ENCODE measurements at places on chromosomes 7 and 10.

GRCh38 chr7:130356121-130356875 lies 11.7 kb downstream of the CPA5 start:
- DNase-seq = peak; percentile 77

GRCh38 chr7:130936202-130936931 lies 202.4 kb upstream of the KLF14 start:
- no peak for DNase-seq

GRCh38 chr7:80711531-80711930 lies 73.1 kb downstream of the CD36 start:
- DNase-seq = peak; percentile 6

DNA sequence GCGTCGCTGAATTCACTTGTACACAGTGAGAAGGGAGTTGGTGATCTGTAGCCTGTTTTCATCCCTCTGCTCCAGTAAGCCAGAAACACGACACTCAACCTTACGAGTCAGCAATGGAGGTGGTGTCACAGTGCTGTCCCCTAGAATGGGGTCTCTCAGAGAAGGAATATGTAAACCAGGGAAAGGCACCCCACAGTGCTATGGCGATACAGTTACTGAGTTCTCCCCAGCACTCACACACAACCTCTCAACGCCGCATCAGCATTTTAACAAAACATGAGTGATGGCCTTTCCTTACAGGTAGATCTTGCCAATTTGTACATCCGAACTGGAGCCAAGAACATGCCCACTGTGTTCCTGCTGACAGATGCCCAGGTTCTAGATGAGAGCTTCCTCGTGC lies 196.3 kb downstream of the CDCA7L start:
- peak; percentile 16 for DNase-seq

DNA sequence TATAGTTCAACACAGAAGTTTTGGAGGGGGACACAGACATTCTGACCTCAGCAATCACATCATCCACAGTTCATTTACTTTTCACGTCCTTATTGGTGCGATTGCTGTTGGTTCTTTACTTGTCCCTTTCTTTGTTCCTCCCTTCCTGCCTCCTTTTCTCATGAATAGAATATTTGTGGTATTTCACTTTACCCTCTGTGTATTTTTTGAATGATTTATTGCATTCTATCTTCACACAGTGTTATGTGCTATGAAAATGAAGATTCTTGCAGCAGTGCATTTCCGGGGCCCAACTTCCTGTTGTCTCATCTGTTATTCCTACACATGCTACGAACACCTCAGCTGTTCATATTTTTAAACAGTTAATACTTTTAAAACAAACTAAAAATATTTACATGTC lies 179.6 kb downstream of the ZMYND11 start:
- DNase-seq = no peak

DNA sequence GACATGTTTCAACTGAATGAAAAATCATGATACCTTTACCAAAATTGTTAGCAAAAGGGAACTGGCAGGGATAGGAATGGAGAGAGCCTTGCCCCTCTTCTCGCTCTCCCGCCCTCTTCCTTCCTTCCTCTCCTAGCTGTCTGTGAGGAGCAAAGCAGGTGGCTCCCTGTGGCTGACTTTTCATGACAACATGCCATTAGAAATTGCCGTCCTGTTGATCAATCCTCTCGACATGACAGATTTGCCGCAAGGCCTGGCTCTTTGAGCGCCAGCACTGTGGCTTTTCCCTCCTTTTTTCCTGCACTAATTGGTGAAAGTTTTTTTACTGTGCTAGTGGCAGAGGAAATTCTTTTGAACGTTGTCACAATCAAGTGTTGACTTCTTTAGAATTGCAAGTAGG lies 171.1 kb downstream of the TCF7L2 start:
- no peak for DNase-seq

GRCh38 chr10:10545771-10546170 lies 471.9 kb upstream of the CELF2 start:
- DNase-seq = no peak

DNA sequence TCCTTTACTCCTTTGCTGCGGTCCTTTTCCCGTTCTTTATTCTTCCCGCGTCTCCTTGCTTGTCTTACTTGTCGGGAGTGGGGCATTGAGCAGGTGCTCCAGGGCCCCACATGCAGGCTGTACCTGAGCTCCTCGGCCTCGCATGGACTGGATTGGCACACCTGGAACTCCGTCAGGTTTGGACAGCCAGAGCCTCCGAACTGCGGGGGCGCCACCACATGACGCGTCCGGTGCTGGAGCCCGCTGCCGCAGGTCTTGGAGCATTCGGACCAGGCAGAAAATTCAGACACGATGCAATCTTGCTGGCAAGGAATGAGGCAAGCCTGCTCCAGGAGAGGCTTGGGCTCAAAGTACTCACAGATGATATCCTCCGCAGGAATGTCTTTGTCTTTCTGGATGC lies 195.7 kb downstream of the THSD7A start:
- DNase-seq = no peak

DNA sequence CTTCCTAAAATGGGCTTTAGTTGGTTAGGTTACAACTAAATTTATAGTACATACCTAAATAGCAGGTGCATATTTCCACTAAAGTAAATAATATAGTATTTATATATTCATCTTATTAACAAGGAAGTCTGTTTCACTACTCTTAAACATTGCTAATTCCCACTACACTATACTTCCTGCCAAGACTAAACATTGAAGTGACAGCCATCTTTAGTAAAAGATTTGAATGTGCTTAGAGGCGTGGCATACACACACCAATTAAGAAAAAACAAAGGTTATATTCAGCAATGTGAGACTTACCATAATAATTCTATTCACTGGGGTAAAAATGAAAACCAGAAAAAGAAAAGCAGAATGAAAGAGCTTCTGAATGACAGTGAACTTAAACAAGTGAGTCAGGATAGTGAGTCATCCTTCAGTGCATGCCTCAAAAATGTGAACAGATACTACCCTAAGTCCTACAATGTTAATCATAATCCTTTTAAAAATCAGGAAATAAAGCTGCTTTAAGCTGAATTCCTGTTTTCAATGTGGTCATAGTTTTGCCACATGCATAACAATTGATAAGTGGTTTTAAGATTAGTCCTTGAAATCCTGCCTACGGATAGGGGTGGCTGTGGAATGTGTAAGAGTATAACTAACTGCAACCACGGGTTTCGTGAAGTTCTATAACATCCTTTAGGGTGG lies 59.4 kb downstream of the USP6NL start:
- DNase-seq = no peak

GRCh38 chr10:105291571-105291970 lies 650.5 kb downstream of the SORCS3 start:
- DNase-seq = no peak

DNA sequence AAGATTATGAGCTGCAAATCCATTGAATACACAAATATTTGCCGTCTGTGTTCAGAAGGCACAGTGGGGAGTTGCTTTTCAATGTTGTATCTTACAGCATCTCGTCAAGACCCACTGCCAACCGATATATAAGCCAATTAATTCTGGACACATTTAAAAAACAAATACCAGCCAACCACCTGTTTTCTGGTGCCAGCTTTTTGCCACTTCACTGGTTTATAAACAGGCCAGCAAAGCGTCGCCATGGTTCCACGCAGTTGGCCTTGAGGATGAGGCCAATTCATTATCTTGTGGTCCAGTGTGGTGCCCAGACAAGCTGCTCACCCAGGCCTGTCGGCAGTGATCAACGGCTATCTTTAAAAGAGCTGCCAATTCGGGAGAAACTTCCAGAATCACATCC lies 321.0 kb downstream of the TCERG1L start:
- no peak for DNase-seq

Data from iPS-NIHi11 (cell line).